ENCODE measurements at places on chromosomes 7 and 10.

DNA sequence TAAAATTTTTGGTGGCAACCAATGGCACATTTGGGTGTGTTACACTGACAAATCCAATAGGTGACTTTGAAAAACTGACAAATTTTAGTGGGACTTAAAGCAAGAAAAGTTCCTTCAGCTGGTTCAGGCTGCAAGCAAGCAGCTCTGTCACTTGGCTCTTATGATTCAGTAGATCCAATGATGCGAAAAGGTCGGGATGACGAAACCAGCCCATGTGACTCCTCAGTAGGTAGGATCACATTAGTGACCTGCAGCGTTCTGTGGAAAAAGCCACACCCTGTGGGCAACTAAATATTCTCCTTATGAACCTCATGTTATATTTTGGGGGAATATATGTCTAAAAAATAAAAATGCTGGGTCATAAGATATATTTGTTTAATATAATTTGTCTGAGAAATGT is 13.3 kb upstream of the TSGA13 start:
- no peak for DNase-seq

GRCh38 chr10:71088054-71088453 is 124.3 kb upstream of the UNC5B start:
- no peak for DNase-seq

GRCh38 chr10:20623546-20623945 is 273.6 kb downstream of the NEBL start:
- no peak for DNase-seq

DNA sequence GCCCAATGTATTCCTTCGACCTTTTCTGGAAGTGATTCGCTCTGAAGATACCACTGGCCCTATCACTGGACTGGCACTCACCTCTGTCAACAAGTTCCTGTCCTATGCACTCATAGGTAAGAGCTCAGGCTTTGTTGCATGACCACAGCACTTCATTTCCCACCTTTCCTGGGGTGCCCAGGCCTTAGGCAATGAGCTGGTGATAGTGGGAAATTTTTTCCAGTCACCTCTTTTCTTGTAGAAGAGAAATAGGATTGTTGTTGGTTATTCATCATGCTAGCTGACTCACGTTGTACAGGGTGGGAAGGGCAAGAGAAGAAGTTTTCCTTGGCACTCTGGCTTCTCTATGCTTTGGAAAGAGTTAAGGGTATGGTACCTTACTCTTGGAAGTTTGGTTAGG is 51.4 kb upstream of the NFKB2 start:
- DNase-seq: no peak

GRCh38 chr7:65926588-65926987 is 53.7 kb downstream of the VKORC1L1 start:
- no peak for DNase-seq

- DNase-seq: no peak
Measured at GRCh38 chr10:18068401-18068800, 71.8 kb upstream of the CACNB2 start.

- DNase-seq: no peak
Measured at GRCh38 chr7:106767498-106768323, 97.4 kb upstream of the PIK3CG start.

DNA sequence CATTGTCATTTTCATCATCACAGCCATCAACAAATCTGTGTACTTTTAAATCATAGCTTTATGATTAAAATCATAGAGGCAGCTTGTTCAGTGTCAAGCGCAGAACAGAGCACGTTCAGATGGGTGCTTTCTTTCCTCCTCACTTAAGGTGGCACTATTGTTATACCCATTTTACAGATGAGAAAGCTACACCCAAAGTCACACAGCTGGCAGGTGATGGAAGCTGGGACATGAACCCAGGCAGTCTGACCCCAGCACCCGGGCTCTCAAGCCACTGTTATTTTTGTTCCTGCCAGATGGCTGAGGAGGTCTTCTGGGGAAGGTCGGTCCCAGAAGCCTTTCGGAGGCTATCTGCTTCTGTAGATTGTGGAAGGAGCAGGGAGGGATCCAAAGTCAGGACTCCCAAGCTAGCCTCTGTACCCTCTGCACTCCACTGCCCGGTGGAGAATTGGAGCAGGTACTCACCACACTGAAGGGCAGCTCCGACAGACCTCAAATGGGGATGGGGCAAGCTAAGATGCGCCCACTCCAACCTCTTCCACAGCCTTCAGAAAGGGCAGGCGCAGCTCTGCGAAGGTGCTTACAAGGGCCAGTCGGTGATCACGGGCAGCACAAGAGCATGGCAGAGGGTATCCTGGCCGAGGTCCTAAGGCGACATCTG is 610 bp downstream of the AVPI1 start:
- no peak for DNase-seq

DNA sequence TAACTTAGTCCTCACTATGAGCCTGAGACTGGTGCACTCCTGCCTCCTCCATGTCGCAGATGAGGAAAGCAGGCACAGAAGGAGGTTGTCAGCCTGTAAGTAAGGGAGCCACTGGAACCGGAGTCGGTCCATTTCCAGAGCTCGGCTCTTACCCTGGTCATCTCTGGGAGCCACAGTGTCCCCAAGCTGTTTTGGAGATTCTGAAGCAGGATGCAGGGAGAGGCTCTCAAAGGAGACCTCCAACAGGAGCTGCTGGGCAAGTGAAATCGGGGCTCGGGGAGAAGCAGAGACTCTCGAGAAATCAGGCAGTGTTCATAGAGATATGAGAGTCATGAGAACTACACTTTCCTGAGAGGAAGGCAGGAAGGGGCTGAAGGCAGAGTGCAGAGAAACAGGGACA is 39.0 kb downstream of the VSTM4 start:
- no peak for DNase-seq

- no peak for DNase-seq
Measured at GRCh38 chr7:106855540-106856132, 9.4 kb upstream of the PIK3CG start.

- no peak for DNase-seq
Measured at GRCh38 chr7:92304406-92304893, 58.7 kb downstream of the ANKIB1 start.
